T-helper 17 cell (primary cell): ENCODE measurements at places on chromosomes 6 and 20. TPM values are rescaled to one million over a fixed set of nuclear protein-coding genes. Genes with fewer than 3 reads are reported as not detected.

The STX16 gene
- total RNA-seq, result 167 TPM

The HTR1E gene
- not detected for total RNA-seq

The HMGCLL1 gene
- not detected for total RNA-seq

The SPATS1 gene
- not detected for total RNA-seq

The VWA7 gene
- total RNA-seq, result 2.8 TPM

The CLIC5 gene
- 7.2 TPM for total RNA-seq

The ULBP1 gene
- total RNA-seq, result 0.20 TPM

The CLPSL2 gene
- total RNA-seq, result not detected

The RIPK1 gene
- 27.2 TPM for total RNA-seq

The RUNX2 gene
- 50.8 TPM for total RNA-seq

The ZNF337 gene
- 16.2 TPM for total RNA-seq

The GNAS-AS1 gene
- not detected for total RNA-seq

The OR2J3 gene
- total RNA-seq, result not detected

The COL9A1 gene
- total RNA-seq, result not detected

The BPIFB1 gene
- not detected for total RNA-seq

The FOXA2 gene
- total RNA-seq, result not detected

The NOTCH4 gene
- 1.0 TPM for total RNA-seq

The AGER gene
- total RNA-seq, result 22.2 TPM

The PBOV1 gene
- not detected for total RNA-seq

The SLC17A9 gene
- total RNA-seq, result 2.4 TPM

The BIRC7 gene
- total RNA-seq, result not detected

The ZHX3 gene
- 4.1 TPM for total RNA-seq

The PRL gene
- not detected for total RNA-seq
